SK-N-MC (cell line): ENCODE measurements at places on chromosomes 4 and X.

DNA sequence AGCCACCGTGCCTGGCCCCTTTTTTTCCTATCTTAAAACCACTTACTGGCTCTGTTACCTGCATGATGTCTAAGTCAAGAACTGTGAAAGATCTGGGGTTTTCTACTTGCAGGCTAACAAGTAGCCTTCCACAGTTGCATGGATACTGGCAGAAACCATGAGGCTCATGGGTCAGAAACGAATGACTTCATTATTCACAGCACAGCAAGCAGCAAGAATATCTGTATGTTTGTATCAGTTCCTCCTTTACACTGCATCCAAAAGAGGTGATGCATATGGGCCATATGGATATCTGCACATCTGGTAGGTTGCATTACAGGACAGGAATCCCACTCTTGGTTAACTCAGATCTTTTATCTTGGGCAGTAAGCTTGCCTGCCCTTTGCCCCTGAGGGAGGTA, 154.9 kb upstream of the NUDT6 start:
- DNase-seq = no peak

DNA sequence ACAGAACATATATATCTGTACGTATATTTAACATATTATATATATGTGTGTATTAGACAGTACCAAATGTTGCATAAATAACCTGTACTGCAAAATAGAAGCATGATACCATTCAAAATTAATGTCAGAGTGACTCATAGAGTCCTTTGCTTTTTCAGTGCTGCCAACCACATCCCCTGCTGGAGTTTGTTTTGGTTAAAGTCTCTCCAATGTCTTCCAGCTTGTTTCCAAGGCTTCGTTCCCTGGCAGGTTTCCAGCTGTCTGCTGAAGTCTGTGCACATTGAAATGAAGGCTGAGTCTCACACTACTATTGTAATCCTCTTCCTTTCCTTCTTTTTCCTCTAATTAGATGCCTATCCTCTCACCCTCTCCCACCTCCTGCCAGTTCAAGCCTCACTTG, 14.9 kb downstream of the NRK start:
- peak; percentile 48 for DNase-seq

GRCh38 chr4:123652476-123652875, 255.9 kb downstream of the SPRY1 start:
- no peak for DNase-seq

DNA sequence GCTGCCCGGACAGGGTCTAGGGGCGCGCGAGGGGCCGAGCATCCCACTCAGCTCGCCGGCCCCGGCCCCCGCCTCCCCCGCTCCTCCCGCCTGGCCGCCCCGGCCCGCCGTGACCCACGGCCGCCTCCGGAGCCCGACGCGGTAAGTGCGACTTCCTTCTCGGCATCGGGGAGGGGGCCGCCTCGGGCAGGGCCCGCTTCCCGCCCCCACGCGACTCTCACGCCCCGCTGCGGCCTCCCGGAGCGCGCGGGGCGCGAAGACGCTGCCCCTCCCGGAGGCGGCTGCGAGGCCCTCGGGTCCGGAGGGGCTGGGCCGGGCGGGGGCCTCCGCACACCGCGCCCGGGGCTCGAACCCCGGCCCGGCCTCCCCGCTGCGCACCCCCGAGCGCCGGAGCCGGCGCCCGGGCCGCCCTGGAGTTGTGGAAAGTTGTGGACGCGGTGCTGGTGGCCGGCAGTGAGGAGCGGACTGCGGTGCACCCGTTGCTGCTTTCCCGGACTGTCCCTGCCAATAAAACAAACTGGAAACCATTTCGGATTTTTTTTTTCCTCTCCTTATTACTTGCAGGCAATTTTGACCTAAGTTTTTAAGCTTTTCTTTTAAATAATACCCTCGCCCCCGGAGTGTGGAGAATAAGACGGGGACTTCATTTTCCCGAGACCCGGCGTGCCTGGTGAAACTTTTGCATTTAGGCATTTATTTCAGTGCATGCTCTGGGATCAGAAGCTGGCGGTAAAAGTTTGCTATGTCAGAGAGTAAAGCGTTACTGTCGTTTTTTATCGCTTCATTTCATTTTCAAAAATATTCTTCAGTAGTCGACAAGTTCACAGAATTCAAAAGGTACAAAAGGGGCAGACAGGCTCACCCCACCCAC, 13.0 kb upstream of the TMEM156 start:
- no peak for DNase-seq

- DNase-seq = no peak
Observed at GRCh38 chrX:154490021-154490413, 412 bp downstream of the SLC10A3 start.

DNA sequence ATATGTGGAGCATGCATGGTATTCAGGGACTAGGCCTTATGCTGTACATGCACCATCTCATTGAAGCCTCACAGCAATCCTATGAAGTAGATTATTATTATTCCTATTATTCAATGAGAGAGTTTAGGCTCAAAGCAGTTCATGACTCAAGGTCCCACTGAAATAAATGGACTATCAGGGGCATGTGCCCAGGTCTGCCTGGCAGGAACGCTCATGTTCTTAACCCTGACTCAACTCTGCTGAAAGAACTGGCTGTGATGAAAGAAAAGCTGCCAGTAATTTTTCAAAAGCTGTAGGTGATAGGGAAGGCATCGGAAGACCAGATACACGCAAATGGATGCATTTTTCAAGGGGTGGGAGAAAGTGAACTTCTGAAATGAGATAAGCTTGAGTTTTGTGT, 243.4 kb downstream of the PTTG2 start:
- DNase-seq = no peak

GRCh38 chrX:104854188-104854587, 288.2 kb downstream of the IL1RAPL2 start:
- DNase-seq = no peak

DNA sequence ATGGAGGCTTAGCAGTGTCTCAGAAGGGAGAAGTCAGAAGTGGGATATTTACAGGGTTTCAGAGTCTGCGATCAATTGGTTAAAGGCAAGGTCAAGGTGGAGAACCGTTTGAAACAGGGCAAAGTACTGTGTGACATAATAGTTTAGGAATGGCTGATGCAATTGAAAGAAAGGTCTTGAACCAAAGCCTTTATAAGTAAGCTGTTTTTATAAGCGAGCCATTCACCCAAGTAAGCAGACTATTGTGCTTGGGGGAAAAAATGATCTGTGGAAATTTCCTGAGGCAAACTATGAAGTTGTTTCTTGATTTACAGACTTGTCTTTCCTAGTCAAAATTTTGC, 327.3 kb downstream of the CAMK2D start:
- DNase-seq = no peak

DNA sequence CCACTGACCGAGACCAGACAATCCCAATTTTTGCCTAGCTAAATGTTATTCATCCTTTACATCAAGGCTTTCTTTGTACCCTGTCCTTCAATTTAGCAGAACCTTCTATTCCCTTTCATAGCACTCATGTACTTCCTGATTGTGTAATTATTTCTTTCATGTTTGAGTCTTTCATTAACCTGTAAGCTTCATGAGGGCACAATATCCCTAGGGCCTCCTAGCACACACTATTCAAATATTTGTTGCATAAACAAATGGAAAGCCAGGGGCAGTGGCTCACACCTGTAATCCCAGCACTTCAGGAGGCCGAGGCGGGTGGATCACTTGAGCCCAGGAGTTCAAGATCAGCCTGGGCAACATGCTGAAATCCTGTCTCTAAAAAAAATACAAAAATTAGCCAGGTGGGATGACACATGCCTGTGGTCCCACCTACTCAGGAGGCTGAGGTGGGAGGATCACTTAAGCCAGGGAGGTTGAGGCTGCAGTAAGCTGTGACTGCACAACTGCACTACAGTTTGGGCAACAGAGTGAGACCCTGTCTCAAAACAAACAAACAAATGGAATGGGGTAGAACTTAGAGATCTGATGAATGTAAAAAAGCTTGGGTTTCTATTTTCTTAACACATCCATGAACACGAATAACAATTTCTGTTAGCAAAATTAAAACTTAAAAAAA, 59.0 kb downstream of the SAT1 start:
- no peak for DNase-seq

- no peak for DNase-seq
Observed at GRCh38 chrX:20427173-20427770, 160.6 kb upstream of the RPS6KA3 start.

- no peak for DNase-seq
Observed at GRCh38 chrX:155179346-155179997, 36.8 kb upstream of the VBP1 start.

DNA sequence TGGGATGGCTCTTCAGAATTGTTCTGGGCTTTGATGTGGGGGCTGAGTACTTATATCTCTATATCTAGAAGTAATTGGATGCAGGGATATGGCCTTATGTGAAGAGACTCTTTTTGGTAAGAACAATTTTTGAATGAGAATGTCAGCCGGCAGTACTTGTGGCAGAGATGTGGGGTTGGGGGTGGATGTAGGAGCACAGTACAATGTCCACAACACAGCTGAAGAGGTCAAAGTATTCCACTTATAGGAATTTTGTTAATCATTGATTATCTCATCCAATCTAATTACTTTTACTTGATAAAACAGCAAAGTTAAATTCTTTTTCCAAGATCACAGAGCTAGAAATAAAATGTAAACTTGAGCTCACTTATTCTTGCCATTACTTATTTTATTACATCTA, 391.4 kb downstream of the TEX13C start:
- no peak for DNase-seq

DNA sequence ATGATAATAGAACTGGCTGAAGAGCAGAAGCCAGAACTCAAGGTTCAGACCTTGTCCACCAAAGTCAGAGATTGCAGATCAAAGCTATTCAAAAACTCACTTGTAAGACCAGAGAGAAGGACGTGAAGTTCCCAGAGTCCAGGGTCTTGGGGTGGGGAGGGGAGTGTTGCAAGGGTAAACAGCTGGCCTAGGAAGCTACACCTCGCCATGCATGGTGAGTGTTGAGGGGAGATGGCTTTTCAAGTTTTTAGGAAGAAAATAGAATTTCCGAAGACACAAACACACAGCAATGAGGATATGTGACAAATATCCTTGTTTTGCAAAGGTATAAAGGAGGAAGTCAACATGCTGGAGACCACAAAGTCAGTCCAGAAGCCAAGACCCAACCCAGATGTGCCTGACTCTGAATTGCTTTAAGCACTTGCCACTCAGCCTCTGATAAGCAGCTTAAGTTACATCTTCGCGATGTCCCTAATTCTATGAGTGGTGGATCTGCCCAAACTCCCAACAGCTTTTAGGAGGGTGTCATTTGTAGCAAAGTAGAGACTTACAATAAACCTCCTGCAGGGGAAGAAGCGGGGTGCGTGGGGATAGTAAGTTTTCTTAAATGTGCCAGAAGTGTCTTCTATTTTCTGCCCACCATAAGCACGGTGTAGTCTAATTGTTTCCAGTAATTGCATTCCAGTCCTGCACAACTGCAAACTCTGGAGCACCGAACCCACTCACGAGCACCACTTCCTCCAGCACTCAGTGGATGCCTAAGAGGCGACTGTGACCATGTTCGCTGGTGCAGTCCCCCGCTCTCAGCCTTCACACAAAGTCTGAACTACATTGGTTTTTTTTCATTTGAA, 26.5 kb downstream of the HAND2 start:
- DNase-seq = no peak

GRCh38 chrX:1389181-1389992, 2.5 kb downstream of the SLC25A6 start:
- DNase-seq = no peak

DNA sequence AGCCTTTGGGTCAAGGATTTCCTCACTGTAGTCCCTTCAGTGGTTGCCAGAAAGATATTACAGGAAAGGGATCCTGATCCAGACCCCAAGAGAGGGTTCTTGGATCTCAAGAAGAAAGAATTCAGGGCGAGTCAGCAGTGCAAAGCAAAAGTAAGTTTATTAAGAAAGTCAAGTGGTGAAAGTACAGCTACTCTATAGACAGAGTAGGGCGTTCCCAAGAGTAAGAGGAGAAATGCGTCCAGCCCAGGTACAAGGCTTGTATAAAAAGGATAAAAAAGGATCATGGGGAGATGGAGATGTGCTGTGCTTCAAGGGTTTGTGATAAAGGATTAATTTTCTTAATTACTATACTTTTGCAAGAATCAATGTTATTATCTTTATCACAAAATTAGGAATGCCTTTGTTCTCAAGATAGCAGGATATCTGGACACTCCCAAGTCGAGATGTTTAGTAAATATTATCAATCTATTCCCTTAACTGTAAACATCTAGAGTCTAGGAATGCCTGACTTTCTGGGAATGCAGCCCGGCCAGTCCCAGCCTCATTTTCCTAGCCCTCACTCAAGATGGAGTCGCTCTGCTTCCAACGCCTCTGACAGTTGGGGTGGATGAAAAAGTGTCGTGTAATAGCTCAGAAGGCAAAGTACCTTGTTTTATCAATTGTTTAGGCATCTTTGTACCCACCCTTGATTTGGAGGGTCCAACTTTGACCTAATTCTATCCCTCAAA, 360.7 kb downstream of the GPM6A start:
- DNase-seq = no peak

DNA sequence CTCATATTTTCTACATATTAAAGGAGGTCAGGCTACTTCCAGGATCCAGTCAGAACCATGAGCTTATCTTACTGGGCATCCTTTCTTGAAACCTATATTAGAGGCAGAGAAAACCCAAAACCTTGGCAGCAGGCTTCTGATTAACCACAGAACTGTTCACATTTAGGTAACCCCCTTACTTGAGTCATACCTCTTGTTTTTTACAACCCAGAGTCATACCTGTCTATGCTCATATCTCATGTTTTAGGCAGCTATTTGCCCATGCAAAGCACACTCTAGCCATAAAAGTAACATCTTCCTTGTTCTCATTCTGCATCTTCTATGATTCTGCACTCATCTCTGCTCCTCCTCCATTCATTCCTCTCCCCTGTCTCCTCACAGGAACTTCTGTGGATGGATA, 138.0 kb upstream of the SMIM31 start:
- DNase-seq = no peak

DNA sequence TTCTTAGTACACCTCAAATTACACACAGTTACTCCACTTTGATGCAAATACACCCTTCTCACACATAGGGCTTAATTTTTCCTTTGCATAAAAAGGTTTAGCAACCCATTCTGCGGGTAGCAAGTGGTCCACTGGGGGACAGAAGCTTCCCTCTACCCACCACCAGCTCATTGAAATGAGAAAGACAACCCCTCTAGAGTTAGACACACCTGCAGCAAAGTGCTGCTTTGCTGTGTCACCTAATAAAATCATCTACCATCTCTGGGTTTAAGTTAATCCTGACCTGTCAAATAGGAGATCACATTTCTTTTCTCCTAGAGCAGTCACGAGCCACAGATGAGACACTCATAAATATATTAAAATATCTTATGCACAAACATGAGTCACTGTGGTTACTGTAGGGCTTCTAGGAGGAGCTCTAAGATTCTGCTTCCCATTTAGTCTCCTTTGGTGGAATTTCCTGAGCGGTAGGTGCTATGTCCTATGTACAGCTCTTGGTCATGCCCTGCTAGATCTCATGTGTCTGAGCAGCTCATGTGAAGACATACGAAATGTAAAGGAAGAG, 11.9 kb downstream of the BMX start:
- DNase-seq = no peak

GRCh38 chr4:172819353-172819752, 349.3 kb upstream of the GALNT7 start:
- DNase-seq = no peak

DNA sequence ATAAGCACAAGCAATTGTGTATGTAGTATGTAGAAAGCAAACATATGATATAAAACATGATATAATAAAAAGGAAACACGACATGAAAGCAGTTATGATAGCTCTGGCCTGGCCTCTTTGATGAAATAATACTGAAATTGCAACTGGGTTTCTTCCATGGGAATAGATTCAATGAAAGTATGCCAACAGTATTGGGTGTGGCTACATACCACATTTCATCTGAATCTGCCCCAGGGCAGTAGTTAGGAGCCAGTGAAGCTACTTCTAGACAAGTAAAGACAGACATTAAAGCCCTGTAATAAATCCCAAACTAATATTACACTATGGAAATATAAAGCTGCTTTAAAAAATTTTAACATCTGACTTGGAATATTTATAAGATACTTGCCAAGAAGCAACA, 207.3 kb downstream of the FBXW7 start:
- peak; percentile 86 for DNase-seq
